Stimulated activated CD8-positive, alpha-beta memory T cell treated with anti-CD3 and anti-CD28 coated beads, Interleukin-7, amount 100 ng/mL, for 4 hours (primary cell): ENCODE measurements at places on chromosomes 13 and 19.

DNA sequence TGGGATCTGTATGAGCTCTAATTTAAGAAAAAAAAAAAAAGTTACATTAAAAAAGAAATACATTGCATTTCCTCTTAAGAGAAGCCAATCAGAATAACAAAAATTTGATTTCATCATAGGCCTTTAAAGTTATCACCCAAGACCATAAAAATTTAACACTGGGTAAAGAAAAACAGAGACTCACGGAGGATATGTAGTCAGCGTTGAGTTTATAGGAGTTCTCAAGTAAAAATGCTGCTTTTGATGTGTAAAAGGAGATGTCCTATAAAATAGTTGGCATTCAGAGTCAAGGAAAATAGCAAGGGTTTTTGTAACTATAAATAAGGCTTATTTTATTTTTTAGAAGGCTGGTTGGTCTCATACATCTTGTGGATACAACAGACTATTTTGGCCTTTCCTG lies 191.1 kb downstream of the EFNB2 start:
- no peak for DNase-seq

DNA sequence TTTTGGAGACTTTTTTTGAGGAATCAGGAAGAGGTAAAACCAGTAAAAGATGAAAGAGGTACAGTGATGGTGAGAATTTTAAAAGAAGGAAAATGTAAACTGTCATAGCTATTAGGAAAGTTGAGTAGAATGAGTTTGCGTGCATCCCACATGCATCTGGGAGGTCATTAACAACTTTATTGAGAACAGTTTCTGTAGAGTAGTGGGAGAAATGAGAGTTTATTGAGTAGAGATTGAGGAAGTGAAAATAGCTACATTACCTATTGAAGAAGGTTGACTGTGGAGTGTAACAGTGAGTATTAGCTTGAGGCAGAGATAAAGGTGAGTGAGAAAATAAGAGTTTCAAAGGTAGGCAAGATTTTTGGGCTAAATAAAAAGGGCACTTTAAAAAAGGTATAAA lies 38.7 kb downstream of the BRCA2 start:
- no peak for DNase-seq

- DNase-seq, result no peak
Observed at GRCh38 chr19:6056282-6056741, 54.0 kb downstream of the RFX2 start.

DNA sequence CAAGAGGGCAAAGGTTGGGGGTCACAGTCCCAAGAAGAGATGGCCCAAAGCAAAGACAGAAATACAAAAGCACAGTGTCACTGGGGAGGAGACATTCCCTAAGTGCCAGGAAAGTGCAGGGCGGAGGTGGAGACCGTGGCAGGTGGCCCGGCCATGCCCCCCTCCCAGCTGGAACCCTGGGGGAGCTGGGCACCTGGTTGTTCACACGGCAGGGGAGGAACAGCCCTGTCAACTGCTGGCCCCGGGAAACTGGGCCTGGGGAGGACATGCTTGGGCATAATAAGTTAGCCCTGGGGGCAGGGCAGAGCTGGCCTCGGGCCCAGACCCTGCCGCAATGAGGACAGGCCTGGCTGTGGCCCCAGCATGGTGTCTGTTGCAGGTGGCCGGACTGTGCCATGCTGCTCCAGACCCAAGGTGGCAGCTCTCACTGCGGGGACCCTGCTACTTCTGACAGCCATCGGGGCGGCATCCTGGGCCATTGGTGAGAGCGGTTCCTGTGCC lies 7.4 kb downstream of the HPN start:
- DNase-seq, result no peak

DNA sequence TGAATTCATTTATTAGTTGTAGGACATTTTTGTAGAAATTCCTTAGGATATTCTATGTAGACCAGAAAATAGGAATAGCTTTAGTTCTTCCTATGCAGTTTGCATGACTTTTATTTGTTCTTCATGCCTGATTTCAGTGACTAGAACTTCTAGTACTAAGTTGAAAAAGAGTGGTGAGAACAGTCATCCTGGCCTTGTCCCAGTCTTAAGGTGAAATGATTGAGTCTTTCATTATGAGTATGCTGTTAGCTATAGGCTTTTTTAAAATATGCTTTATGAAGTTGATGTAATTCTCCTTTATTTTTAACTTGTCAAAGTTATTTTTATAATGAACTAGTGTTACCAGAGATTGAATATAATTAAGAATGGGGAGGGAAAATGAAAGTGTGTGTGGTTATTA lies 690.1 kb upstream of the KLHL1 start:
- no peak for DNase-seq

- no peak for DNase-seq
Observed at GRCh38 chr13:31008400-31009115, 76.1 kb downstream of the TEX26 start.

DNA sequence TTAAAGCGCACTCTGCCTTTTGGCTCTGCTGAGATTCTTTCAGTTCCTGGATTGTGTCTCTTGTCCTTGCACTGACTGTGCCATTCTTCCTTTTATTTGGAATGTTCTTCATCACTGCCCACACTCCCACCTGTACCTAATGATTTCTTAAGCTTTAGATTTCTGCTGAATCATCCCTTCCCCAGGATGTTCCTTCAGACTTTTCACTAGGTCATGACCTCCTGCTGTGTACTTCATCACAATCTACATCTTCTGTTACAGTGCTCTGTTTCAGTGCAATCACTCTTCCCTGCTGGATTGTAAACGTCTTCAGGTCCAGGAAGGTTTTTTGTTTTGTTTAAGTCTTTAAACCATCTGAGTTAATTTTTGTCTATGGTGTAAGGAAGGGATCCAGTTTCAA lies 281.0 kb downstream of the ATP8A2 start:
- no peak for DNase-seq

GRCh38 chr13:80946008-80946802 lies 605.3 kb upstream of the SPRY2 start:
- DNase-seq, result no peak

DNA sequence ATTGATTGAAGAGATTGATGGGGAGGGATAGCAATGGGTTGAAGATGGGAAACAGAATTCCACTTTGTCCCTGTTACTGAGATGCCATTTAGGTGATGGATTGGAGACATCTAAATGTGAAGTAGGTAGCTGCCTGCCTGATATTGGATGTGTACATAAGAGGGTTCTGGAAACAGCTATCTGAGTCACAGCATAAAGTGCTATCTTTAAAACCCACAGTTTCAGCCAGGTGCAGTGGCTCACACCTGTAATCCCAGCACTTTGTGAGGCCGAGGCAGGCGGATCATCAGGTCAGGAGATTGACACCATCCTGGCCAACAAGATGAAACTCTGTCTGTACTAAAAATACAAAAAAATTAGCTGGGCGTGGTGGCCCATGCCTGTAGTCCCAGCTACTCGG lies 72.6 kb downstream of the DNAJC3 start:
- DNase-seq, result no peak

DNA sequence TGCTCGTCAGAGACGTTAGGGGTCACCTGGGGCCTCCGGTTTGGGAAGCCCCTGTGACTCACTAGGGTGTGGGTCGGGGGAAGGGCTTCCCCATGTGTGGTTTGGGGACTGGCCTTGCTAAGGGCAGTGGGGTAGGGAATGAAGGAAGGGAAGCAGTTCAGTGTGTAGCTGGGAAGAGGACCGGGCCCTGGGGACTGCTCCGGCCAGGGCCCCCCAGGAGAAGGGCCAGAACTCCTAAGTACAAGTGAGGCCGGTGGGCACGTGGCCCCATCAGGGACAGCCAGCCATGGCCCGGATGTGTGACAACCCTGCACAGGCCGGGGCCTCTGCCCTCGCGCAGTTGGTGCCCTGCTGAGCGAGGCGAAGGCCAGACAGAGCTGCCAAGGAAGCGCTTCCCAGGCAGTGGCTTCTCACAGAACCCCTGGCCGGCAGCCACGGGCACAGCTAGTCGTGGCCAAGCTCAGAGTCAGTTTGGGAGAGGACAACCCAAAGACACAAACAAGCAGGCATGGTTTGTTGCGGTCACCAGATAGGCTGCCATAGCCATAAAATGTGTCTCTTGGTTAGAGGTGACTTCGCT lies 25.7 kb downstream of the TEX29 start:
- DNase-seq, result no peak

GRCh38 chr13:91644806-91645205 lies 246.4 kb downstream of the GPC5 start:
- DNase-seq, result no peak

DNA sequence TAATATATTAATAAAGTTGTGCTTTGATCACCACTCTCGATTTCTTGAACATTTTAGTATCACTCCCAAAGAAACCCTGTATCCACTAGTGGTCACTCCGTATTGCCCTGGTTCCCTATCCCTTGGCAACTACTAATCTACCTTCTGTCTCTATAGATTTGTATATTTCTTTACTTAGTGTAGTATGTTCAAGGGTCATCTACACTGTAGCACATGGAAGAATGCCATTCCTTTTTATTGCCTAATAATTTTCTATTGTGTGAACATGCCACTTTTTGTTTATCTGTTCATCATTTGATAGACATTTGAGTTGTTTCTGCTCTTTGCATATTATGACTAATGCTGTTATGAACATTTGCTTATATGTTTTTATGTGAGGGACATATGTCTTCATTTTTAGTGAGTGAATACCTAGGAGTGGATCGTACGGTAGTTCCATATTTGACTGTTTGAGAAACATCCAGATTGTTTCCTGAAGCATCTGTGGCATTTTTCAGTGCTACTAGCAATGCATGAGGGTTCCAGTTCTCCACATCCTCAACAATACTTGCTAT lies 254.0 kb downstream of the GPC6 start:
- DNase-seq, result no peak

GRCh38 chr19:44855606-44856005 lies 9.5 kb downstream of the NECTIN2 start:
- no peak for DNase-seq

DNA sequence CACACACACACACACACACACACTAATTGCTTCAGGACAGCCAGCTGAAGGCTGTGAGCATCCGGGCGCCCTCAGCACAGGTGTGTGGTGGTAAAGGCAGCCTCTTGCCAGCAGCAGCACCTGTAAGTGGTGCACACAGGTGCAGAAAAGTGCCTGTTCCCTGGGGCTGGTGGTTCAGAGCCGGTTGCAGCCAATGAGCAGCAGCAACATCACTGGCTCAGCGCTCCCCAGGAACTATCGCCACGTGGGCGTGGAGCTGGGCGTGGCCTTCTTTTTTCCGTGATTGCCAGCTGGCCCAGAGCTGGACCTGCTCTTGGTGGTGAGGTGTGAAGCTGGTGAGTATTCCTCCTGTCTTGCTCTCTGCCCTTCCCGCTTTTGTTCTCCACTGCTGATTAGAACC lies at the start of gene NLRP5:
Gene NLRP5, plus strand, starts transcription at position 289 of the 400 bp plus-strand sequence.
- no peak for DNase-seq

DNA sequence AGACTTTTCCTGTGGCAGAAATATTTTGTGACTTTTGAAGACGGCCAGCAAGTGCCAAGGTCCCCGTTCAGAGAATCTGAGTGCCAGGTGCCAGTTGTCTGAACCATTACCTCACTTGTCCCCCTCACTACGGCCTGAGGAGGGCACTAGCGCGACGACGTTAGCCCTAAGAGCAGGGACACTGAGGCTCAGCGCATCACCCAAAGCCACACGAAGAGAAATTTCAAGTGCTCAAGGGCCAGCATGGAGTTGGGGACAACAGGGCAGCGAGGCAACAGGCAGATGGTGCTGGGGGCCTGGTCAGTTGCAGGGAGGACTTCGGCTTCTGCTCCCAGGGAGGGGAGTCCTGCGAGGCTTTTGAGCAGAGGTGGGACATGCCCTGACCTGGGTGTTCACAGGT lies 9.5 kb upstream of the TYK2 start:
- no peak for DNase-seq

DNA sequence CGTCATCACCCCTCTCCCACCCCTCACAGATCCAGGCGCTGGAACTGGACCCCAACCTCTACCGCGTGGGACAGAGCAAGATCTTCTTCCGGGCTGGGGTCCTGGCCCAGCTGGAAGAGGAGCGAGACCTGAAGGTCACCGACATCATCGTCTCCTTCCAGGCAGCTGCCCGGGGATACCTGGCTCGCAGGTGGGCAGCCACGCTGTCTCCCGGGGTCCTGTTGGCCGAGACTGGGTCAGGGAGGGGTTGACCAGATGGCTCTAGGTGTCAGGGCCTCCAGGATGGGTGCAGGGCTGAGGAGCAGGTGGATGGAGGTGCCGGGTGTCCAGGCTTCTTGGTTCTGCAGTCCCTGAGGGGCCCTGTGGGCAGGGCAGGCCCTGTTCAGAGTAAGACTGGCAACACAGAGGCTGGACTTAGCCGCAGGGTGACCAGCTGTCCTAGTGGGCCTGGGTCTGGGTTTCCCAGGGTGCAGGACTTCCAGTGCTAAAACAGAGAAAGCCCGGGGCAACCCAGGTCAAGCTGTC lies 58.1 kb downstream of the MYH14 start:
- no peak for DNase-seq

DNA sequence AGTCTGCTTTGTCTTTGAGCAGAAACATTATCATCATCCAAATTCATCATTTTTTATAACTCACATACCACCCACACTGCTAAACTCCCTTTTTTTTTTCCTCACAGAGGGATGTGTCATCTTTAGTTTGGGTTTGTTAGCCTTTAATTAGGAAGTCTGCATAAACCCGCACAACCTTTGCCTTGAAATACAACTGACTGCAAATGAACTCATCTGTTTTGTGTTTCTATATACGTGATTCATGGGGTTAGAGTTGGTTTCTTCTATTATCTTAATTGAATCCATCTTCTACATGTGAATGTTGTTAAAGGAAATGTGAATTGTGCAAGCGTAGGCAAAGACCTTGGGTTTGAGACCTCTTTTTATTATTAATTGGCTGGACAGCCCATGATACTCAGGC lies 102.7 kb downstream of the SLAIN1 start:
- no peak for DNase-seq

- peak; percentile 16 for DNase-seq
Observed at GRCh38 chr19:35295792-35296462, 4.0 kb downstream of the MAG start.

GRCh38 chr13:80611310-80611709 lies 270.4 kb upstream of the SPRY2 start:
- DNase-seq, result no peak

DNA sequence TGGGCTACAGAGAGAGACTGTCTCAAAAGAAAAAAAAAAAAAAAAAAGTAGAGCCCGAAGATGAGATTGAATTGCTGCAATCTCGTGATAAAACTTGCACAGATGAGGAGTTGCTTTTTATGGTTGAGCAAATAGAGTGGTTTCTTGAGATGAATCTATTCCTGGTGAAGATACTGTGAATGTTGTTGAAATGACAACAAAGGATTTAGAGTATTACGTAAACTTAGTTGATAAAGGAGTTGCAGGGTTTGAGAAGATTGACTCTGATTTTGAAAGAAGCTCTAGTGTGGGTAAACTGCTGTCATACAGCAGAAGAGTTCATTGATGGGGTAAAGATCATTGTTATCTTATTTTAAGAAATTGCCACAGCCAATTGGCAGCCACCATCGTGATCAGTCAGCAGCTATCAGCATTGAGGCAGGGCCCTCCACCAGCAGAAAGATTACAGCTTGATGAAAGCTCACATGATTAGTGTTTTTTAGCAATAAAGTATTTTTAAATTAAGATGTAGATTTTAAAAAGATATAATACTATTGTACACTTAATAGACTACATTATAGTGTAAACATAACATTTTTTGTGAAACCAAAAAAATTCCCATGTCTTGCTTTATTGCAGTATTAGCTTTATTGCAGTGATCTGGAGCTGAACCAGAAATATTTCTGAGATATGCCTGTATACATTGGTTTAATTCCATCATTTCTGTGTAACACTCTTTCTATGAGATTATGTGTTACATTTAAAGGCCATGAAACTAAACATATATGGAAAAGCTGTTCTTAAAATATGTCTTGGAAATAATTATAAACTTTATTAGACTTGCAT lies 43.1 kb downstream of the ZMYM2 start:
- DNase-seq, result no peak

GRCh38 chr19:1483131-1483978 lies 4.3 kb upstream of the C19orf25 start:
- no peak for DNase-seq
